Nasal cavity respiratory epithelium epithelial cell of viscerocranial mucosa (primary cell): ENCODE measurements at places on chromosomes 2 and 18. TPM values are rescaled to one million over a fixed set of nuclear protein-coding genes. Genes with fewer than 3 reads are reported as not detected.

Gene AFF3
- under 0.01 TPM in 1 of 2 replicates, not detected in the other for total RNA-seq

Gene ATP8B1
- total RNA-seq, result 28.0 and 55.8 TPM in 2 replicates

Gene ARHGAP25
- 1.7 and 2.1 TPM in 2 replicates for total RNA-seq

Gene IL36RN
- total RNA-seq, result 2.0 and 5.1 TPM in 2 replicates

Gene SCN1A
- total RNA-seq, result 0.07 TPM in 1 of 2 replicates, not detected in the other

Gene FZD7
- 2.1 and 4.1 TPM in 2 replicates for total RNA-seq

Gene METTL21A
- total RNA-seq, result 9.9 and 10.1 TPM in 2 replicates

Gene ANKAR
- total RNA-seq, result 2.4 and 4.6 TPM in 2 replicates

Gene ALPI
- total RNA-seq, result not detected in 2 replicates

Gene LOXHD1
- total RNA-seq, result under 0.01 TPM in 1 of 2 replicates, not detected in the other

Gene RIF1
- total RNA-seq, result 36.9 and 56.7 TPM in 2 replicates

Gene PXDN
- 51.6 and 109 TPM in 2 replicates for total RNA-seq

Gene POTEJ
- not detected in 2 replicates for total RNA-seq

Gene RNU2-63P
- 51.9 TPM in 1 of 2 replicates, not detected in the other for total RNA-seq

Gene POU3F3
- total RNA-seq, result not detected in 2 replicates

Gene CD8B2
- total RNA-seq, result not detected in 2 replicates

Gene LIMS2
- 0.21 TPM in 1 of 2 replicates, not detected in the other for total RNA-seq

Gene CENPA
- under 0.01 and 0.07 TPM in 2 replicates for total RNA-seq

Gene MEP1B
- under 0.01 TPM in 1 of 2 replicates, not detected in the other for total RNA-seq

Gene FAM161A
- 1.0 and 1.8 TPM in 2 replicates for total RNA-seq

Gene HRH4
- 0.21 and 0.34 TPM in 2 replicates for total RNA-seq

Gene ITPRIPL1
- total RNA-seq, result 1.4 and 2.3 TPM in 2 replicates

Gene AQP12B
- not detected in 2 replicates for total RNA-seq

Gene GNAL
- 9.6 and 17.1 TPM in 2 replicates for total RNA-seq

Gene NXPH2
- total RNA-seq, result not detected in 2 replicates

Gene DNAH6
- 0.14 TPM in 1 of 2 replicates, not detected in the other for total RNA-seq

Gene AGXT
- total RNA-seq, result not detected in 2 replicates

Gene GCKR
- under 0.01 TPM in 1 of 2 replicates, not detected in the other for total RNA-seq

Gene EVX2
- total RNA-seq, result not detected in 2 replicates

Gene ZC3H8
- total RNA-seq, result 14.4 and 23.6 TPM in 2 replicates

Gene ITGAV
- total RNA-seq, result 145 and 421 TPM in 2 replicates

Gene CFC1
- not detected in 2 replicates for total RNA-seq

Gene PRSS56
- not detected in 2 replicates for total RNA-seq

Gene DSG4
- under 0.01 TPM in 1 of 2 replicates, not detected in the other for total RNA-seq

Gene TCF23
- under 0.01 TPM in 1 of 2 replicates, not detected in the other for total RNA-seq

Gene SETBP1
- 1.0 and 5.3 TPM in 2 replicates for total RNA-seq

Gene MAP2
- 13.2 and 19.1 TPM in 2 replicates for total RNA-seq

Gene ALS2
- total RNA-seq, result 31.2 and 35.2 TPM in 2 replicates

Gene WDR43
- 123 and 178 TPM in 2 replicates for total RNA-seq
